ENCODE measurements at places on chromosomes 4 and X.
A peak's percentile ranks its signal among the peaks of the same experiment; 100 is the strongest.

DNA sequence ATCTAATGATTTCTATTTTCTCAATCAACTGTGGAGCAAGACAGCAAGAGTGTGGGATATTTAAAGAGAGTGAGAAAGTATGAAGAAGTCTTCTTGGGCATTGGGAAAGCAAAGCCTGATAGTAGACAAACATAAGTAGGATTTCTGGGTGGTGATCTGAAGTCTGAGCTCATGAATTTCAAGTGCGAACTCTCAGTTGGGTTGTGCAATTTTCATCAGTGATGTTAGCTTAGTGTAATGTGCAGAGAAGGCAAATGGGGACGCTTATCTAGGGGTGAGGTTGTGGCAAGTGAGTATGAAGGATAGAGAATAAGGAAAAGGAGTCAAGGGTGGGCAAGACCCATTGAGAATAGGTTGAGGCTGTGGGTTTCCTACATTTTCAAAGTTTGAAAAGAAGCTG is 23.7 kb downstream of the VGLL1 start:
- no peak for DNase-seq

GRCh38 chr4:10180927-10181744 is 64.5 kb upstream of the WDR1 start:
- DNase-seq, result no peak

- no peak for DNase-seq
These were observed 550.9 kb upstream of the NDST4 start for GRCh38 chr4:115664285-115664684.

- DNase-seq, result no peak
These were observed 17.8 kb upstream of the LRCH2 start for GRCh38 chrX:115251458-115252233.

GRCh38 chr4:166045457-166045856 is 172.4 kb downstream of the TLL1 start:
- DNase-seq, result no peak

DNA sequence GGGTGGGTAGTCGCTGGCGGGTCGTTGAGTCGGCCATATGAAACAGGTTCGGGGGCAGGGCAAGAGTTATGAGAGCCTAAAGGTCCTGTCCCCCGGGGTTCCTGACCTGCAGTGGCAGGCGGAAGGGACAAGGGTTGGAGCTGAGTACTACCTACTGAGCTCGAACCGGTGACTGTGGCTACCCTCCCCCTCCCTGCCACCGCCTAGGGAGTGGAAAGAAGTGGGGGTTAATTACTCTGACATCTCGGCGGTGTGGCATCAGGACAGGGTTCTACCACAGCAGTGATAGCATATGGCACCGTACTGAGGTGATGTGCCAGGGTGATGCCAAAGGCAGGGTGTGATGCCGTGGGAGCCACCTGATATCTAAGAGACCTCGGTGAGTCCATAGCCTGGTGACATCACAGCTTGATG is 307 bp downstream of the ATG4A start:
- peak; percentile 21 for DNase-seq

DNA sequence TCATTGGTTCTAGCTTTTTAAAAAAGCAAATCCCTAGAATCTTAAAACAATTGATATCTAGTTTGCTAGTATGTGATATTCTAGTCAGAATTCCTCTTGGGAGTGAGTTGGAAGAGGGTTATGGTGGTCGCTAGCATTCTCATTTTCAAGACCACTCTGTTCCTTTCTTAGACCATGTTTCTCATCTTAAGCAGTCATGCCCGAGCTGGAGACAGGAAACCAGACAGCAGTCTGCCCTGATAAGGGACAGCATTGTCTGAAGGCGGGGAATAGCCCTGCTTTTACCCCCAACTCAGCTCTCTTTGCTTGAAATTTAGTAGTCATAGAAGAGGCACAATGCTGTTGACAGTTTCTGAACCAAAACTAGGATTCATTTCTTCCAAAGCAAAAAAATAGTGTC is 5.2 kb downstream of the KLF3 start:
- no peak for DNase-seq

GRCh38 chr4:189858435-189858834 is 82.2 kb upstream of the FRG1 start:
- no peak for DNase-seq

All from PC-3 (cell line).